ENCODE measurements at places on chromosomes 5 and 9. TPM values are rescaled to one million over a fixed set of nuclear protein-coding genes. Genes with fewer than 3 reads are reported as not detected.

DNA sequence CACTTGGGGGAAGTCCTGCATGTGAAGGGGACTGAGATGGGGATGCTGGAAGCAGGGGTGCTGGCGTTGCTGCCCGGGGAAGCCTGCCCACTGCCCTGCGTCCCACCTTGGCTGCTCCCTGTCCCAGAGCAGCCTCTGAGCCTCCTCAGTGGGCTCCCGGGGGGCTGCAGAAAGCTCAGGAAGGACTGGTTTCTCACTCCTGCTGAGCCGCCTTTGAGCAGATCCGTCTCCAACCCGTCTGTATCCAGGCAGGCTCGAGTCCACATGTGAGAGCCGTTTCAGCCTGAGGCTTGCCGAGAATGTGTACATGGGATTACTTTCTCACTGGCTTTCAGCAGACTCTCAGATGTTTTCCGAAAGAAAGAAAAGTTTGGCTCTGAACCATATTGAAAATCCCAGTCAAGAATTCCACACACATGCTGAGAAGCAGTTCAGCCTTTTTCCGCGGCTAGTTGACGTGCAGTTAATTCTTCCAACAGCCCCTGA lies 95.3 kb upstream of the COL5A1 start:
- DNase-seq: no peak

Gene CRHBP
- total RNA-seq: not detected

- DNase-seq: no peak
These were observed 887 bp downstream of the GDA start for GRCh38 chr9:72150127-72150526.

- no peak for DNase-seq
These were observed 35.5 kb upstream of the GLRX start for GRCh38 chr5:95858023-95858461.

Gene CAVIN4
- 0.20 TPM for total RNA-seq

- DNase-seq: peak; percentile 18
These were observed 536 bp downstream of the PCDHAC1 start for GRCh38 chr5:140926443-140927227.

- DNase-seq: no peak
These were observed 41.0 kb downstream of the TSTD2 start for GRCh38 chr9:97592126-97592525.

GRCh38 chr5:10442576-10442975 lies 897 bp downstream of the ROPN1L start:
- DNase-seq: no peak

Gene DOCK8
- 49.4 TPM for total RNA-seq

Gene FCHO2
- 12.4 TPM for total RNA-seq

DNA sequence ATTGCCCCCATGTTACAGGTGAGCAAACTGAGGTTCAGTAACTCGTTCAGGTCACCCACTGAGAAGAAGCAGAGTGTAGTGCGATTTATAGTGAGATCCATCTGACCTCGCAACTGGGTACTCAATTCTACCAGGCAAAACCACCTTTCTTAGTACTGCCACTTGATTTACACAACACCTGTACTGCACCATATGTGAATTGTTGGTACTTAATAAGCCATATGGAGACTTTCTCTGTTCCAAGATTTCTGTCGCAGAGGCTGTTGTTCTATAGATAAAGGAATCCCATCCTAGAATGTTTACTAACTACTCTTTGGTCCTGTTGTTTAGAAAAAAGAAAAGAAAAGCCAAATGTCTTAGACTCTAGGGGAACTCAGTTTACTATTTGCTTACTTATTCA lies 287.5 kb downstream of the KCTD16 start:
- DNase-seq: no peak

Gene EXD3
- total RNA-seq: 12.5 TPM

Measured in K562 (cell line).